GM12878 (cell line): ENCODE measurements at places on chromosomes 1 and 21. TPM values are rescaled to one million over a fixed set of nuclear protein-coding genes. Genes with fewer than 3 reads are reported as not detected.

KIF14 gene
- polyA plus RNA-seq, result 12.2 and 12.9 TPM in 2 replicates

PDC gene
- not detected in 2 replicates for polyA plus RNA-seq

PSMB4 gene
- 267 and 278 TPM in 2 replicates for polyA plus RNA-seq

TNNI3K gene
- polyA plus RNA-seq, result 0.29 TPM in 1 of 2 replicates, not detected in the other

GJB3 gene
- polyA plus RNA-seq, result not detected in 2 replicates

SH3BGR gene
- polyA plus RNA-seq, result 2.9 and 3.5 TPM in 2 replicates

C4BPA gene
- polyA plus RNA-seq, result not detected in 2 replicates

PRDM16 gene
- polyA plus RNA-seq, result not detected in 2 replicates

CHD5 gene
- 0.03 and 0.13 TPM in 2 replicates for polyA plus RNA-seq

NUAK2 gene
- 1.2 and 1.3 TPM in 2 replicates for polyA plus RNA-seq

LCE1C gene
- polyA plus RNA-seq, result 2.5 and 3.0 TPM in 2 replicates

SELL gene
- 31.8 and 39.2 TPM in 2 replicates for polyA plus RNA-seq

PLA2G4A gene
- polyA plus RNA-seq, result 1.5 and 1.9 TPM in 2 replicates

AADACL4 gene
- polyA plus RNA-seq, result not detected in 2 replicates

CYP4Z1 gene
- polyA plus RNA-seq, result not detected in 2 replicates

HPDL gene
- 53.1 and 57.9 TPM in 2 replicates for polyA plus RNA-seq

SOAT1 gene
- 60.3 and 63.9 TPM in 2 replicates for polyA plus RNA-seq

MSH4 gene
- 0.06 and 0.09 TPM in 2 replicates for polyA plus RNA-seq

SMIM12 gene
- 64.0 and 69.1 TPM in 2 replicates for polyA plus RNA-seq

DDAH1 gene
- polyA plus RNA-seq, result 0.07 and 0.14 TPM in 2 replicates
